Memory B cell (primary cell): ENCODE measurements at places on chromosomes 7 and 10.

DNA sequence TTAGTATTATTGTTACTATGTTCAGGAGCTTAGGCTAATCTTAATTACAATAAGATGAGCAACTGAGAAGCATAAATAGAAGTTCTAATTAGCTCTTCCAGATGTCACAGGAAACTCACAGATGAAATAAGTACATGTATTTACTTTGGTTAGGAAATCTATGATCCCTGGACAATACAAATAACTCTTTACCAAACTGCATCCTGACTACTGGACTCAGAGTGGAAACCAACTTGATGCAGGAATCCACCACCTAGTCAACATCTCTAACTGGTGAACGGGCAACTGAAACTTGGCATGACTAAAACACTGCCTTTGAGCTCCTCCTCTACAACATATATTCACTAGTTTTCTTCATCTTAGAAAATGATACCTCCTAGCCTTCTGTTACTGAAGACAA is 193.2 kb downstream of the AGMO start:
- DNase-seq: no peak

DNA sequence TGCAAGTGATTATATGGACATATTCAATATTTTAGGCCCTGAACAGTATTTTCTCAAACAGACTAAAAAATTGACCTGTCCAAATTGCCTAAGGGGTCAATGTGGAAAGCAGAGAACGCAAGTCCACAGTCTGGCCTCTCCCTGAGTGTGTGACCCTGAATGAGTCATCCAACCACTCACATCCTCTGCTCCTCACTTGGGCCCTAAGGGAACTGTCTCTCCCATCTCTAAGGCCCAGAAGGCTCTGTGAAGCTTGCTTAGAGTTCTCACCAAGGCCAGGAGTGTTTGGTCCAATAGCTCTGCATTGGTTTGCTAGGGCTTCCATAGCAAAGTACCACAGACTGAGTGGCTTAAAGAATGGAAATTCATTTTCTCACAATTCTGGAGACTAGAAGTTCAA is 155.1 kb downstream of the LSM5 start:
- no peak for DNase-seq

GRCh38 chr7:121562259-121562658 is 166.2 kb upstream of the FAM3C start:
- DNase-seq: no peak

DNA sequence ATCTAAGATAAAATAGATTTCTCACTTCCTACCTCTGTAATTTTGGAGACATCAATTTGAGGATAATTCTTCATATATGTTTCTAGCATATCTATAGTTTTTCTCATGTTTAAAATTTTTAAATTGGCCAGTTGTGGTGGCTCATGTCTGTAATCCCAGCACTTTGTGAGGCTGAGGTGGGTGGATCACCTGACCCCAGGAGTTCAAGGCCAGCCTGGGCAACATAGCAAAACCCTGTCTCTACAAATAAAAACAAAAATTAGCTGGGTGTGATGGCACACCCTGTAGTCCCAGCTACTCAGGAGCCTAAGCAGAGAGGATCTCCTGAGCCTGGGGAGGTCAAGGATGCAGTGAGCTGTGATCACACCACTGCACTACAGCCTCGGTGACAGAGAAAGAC is 4.9 kb downstream of the ACBD5 start:
- DNase-seq: no peak

DNA sequence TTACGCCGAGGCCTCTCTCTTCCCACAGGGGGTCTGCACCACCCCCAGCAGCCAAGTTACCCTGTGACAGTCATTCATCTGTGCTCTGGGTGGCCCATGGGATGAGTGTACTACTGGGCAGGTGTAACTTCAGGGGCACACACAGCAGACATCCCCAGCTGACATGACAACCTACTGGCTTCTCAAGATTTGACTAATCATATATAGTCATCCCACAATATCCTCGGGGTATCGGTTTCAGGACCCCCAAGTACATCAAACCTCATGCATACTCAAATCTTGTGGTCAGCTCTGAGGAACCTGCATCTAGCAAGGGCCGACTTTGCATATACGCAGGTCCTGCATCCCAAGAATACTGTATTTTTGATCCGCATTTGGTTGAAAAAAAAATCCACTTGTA is 336.9 kb upstream of the C7orf33 start:
- no peak for DNase-seq
